ENCODE measurements at places on chromosomes 7 and 10. TPM values are rescaled to one million over a fixed set of nuclear protein-coding genes. Genes with fewer than 3 reads are reported as not detected.
A peak's percentile ranks its signal among the peaks of the same experiment; 100 is the strongest.

GRCh38 chr7:25289518-25289917, 61.2 kb upstream of the NPVF start:
- no peak for DNase-seq
- H3K36me3 ChIP-seq: no peaks in the 10 kb centered on the region

Gene HSPA12A
- total RNA-seq: 9.1 TPM

DNA sequence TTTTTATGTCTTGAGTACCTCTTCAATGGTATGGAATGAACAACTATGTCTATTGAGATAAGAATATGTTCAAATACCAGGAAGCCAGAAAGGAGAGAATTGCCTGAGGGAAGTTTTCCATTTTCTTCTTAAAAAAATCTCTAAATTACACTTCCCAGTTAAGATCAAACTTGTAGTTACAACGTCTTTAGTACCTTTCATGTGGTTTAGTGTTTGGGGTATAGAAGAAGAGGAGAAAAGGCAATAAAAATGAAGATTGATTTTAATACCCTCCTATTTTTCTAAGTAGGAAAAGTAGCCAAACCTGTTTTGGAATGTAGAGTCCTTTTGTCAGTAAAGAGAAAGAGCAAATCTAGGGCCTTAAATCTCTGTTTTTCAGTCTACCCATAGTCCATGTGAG, 470.0 kb upstream of the SEMA3A start:
- H3K4me1 ChIP-seq: peaks cover 11% of the 10 kb centered on the region
- no peak overlapping the region for H3K4me3 ChIP-seq
- no peaks in the 10 kb centered on the region for H3K36me3 ChIP-seq
- peak overlapping the region; percentile 2 for H3K27ac ChIP-seq

Gene CEP55
- 9.1 TPM for total RNA-seq

DNA sequence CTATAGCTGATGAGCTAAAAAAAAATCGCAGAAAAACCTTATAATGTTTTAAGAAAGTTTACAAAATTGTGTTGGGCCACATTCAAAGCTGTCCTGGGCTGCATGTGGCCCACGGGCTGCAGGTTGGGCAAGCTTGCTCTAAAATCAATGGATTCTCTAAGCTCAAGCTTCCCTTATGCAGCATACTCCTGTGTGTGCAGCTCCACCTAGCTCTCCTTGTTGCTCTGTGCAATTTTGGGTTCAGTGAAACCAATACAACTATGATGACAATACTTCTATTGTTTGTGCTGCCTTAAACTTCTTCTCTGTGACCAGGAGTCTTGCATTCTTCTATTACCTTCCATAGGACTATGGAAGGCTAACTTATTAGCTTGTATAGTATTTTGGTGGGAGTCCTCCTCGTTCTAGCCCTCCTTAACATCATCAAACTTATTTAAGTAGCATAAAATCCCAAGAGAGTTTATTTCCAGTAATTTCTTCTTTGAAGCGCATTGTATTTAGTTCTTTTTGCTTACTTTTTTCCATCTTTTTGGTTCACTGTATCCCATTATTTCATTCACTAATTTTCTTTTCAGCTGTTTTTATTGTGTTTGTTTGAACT, 170.9 kb upstream of the SMIM30 start:
- H3K4me3 ChIP-seq: no peak overlapping the region
- H3K36me3 ChIP-seq: no peaks in the 10 kb centered on the region
- DNase-seq: no peak

Gene GPR141
- total RNA-seq: 1.4 TPM

DNA sequence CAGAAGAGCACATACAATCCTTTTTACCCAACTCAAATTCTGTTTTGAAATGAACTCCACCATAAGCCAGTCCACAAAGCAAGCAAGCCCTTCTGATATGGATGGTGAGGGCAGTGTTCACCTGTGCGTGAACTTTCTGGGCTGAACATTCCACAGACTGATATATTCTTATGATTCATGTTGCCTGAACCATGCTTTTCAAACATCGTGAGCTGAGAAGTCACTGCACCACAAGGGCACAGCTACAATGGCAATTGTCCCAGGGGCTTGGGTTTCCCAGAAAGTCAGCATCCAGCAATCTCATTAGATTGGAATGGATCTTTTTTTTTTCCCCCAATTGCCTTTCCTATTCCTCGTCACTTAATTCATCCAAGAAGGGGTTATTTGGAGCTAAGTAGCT, 86.9 kb upstream of the ZNF438 start:
- no peak for DNase-seq
- no peaks in the 10 kb centered on the region for H3K36me3 ChIP-seq
- no peaks in the 10 kb centered on the region for H3K27me3 ChIP-seq
- H3K4me3 ChIP-seq: no peak overlapping the region

DNA sequence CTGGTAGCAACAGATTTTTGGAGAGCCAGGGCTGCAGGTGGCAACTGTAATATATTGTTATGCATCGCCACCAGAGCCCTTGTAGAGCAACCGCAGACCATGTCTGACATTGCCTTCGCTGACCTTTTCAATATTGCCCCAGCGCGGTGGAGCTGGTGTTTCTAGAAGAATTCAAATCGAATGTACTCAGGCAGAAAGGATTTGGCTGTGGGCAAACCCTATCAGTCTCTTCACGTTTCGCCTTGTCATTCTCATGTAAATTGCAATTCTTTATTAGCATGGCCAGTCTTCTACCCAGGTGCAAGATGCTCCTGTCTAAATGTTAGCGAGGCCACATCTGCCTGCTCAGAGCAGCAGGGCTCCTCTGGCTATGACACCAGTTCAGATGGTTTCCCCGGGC, 490.2 kb upstream of the AUTS2 start:
- no peaks in the 10 kb centered on the region for H3K36me3 ChIP-seq
- no peaks in the 10 kb centered on the region for H3K4me1 ChIP-seq
- DNase-seq: no peak
- peaks cover 14% of the 10 kb centered on the region for H3K27me3 ChIP-seq
- H3K27ac ChIP-seq: no peak overlapping the region

Gene WNT8B
- total RNA-seq: 3.1 TPM

Gene DDC
- total RNA-seq: 44.6 TPM

GRCh38 chr10:102141583-102142107, 8.8 kb downstream of the PPRC1 start:
- no peak overlapping the region for H3K27ac ChIP-seq
- no peak overlapping the region for H3K4me3 ChIP-seq
- DNase-seq: no peak
- peaks cover 23% of the 10 kb centered on the region for H3K36me3 ChIP-seq
- no peaks in the 10 kb centered on the region for H3K27me3 ChIP-seq

DNA sequence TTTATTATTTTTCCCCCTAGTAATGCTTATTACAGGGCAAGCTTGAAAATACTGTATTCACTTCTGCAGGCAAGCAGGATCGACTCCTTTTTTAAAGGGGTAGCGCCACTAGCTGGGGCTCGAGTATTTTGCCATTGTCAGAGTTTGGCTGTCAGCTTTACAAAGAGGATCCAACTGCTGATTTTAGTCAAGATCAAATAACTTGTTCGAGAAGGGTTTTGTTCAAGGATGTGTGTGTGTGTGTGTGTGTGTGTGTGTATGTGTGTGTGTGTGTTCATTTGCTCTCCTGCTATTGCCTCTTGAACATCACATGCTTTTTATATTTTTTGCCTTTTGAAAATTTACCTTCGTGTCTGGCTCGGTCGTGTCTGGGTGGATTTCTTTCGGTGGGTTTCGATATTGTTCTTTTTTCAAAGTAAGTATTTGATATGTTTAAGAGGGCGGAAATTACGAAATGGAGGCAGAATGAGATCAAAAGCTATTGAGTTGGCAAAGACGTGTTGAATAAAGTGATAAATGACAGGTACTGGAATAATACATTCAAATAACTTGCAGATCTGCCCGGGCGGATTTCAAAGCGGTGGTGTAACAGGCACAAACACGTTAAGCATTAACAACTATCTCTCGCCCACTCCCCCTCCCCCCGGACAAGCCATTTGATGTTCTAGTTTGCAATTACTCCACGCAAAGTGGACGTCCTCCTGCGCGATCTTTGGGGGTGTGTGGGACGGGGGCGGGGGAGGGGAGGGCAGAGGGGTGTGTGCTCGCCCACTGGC, 1.1 kb downstream of the ARID5B start:
- peaks cover 35% of the 10 kb centered on the region for H3K4me1 ChIP-seq
- H3K4me3 ChIP-seq: peak overlapping the region; percentile 87
- peak overlapping the region; percentile 100 for H3K27ac ChIP-seq
- peaks cover 7% of the 10 kb centered on the region for H3K27me3 ChIP-seq
- no peak for DNase-seq
- no peaks in the 10 kb centered on the region for H3K36me3 ChIP-seq

Gene AGFG2
- 10.3 TPM for total RNA-seq

GRCh38 chr7:27442455-27442854, 199.9 kb downstream of the EVX1 start:
- no peaks in the 10 kb centered on the region for H3K36me3 ChIP-seq
- no peaks in the 10 kb centered on the region for H3K4me1 ChIP-seq
- peaks cover 2% of the 10 kb centered on the region for H3K27me3 ChIP-seq

DNA sequence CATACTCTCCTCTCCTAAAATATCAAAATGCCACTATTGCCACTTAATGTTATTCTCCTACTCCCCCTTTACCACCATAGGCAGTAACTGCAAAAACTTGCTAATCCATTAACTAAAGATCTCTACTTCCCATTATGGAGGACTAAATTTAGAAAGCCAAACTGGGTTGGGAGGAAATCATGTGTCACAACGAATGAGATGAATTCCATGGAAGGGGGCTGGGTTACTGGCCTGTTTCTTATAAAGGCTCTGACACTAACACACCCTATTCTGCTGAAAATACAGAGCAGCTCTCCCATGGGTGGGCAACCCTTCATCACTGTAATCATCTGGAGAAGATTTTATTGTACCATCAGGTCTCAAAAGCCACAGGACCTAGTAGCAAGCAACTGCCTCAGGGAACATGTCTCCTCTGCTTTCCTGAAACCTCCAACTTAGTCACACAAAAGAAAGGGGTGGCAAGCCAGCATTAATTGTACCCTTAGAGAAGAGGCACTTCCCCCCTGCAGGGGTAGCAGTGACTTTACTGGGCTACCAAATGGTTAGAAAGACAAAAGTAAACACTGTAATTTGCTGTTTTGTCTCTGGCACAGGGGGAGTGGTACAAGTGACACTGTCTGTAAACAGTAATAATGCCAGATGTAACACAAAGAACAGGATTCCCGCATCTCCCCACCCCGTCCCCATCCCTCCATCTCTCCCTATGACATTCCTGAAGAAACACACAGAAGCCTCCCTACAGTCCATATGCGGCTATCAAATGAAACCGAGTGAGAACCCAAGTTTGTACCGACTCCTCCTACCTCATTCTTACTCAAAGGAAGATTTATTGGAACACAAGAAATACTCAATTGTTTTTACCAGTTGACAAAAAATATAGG, 81.6 kb downstream of the ARMH3 start:
- peaks cover 1% of the 10 kb centered on the region for H3K4me1 ChIP-seq
- DNase-seq: no peak
- H3K27ac ChIP-seq: peak overlapping the region; percentile 51
- peaks cover 16% of the 10 kb centered on the region for H3K36me3 ChIP-seq
- H3K4me3 ChIP-seq: no peak overlapping the region

Gene SCIN
- 0.47 TPM for total RNA-seq

DNA sequence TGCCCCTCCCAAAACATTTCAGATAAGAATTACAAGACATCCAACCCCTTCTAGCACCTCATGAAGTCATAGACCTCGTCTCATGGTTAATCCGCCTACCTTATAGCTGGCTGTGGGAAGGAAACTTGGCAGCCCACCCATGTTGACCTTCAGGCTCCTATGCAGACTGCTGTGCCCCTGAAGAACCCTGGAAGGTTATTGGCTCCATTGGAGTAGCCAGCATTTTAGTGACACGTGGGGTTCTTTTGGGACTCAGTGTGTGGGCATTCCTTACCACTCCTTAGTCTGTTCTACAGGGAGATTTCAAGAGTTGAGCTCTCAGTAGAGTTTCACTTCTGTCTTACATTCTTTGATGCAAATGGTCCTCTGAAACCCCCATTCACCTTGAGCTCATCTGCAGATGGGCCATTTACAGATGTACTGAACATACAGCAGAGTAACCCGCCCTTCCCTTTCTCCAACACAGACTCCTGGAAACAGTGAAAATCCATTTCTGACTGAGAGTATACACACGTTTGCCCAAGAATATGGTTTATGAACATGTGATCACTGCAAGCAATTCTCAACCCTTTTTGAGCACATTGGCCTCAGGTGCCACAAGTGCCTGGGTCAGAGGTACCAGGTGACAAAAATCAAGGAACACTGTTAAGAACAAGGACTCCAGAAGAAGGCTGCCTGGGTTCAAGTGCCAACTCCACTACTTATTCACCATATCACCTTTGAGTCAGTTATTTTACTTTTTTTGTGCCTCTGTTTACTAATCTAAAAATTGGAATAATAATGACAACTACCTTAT, 54.0 kb upstream of the HECW1 start:
- H3K27me3 ChIP-seq: no peaks in the 10 kb centered on the region
- no peak for DNase-seq
- no peak overlapping the region for H3K4me3 ChIP-seq

- no peak overlapping the region for H3K4me3 ChIP-seq
- H3K27me3 ChIP-seq: no peaks in the 10 kb centered on the region
- DNase-seq: no peak
- H3K36me3 ChIP-seq: no peaks in the 10 kb centered on the region
- H3K27ac ChIP-seq: no peak overlapping the region
Observed at GRCh38 chr7:82410461-82410860, 33.1 kb downstream of the CACNA2D1 start.

Gene UNC5B
- total RNA-seq: 3.7 TPM

DNA sequence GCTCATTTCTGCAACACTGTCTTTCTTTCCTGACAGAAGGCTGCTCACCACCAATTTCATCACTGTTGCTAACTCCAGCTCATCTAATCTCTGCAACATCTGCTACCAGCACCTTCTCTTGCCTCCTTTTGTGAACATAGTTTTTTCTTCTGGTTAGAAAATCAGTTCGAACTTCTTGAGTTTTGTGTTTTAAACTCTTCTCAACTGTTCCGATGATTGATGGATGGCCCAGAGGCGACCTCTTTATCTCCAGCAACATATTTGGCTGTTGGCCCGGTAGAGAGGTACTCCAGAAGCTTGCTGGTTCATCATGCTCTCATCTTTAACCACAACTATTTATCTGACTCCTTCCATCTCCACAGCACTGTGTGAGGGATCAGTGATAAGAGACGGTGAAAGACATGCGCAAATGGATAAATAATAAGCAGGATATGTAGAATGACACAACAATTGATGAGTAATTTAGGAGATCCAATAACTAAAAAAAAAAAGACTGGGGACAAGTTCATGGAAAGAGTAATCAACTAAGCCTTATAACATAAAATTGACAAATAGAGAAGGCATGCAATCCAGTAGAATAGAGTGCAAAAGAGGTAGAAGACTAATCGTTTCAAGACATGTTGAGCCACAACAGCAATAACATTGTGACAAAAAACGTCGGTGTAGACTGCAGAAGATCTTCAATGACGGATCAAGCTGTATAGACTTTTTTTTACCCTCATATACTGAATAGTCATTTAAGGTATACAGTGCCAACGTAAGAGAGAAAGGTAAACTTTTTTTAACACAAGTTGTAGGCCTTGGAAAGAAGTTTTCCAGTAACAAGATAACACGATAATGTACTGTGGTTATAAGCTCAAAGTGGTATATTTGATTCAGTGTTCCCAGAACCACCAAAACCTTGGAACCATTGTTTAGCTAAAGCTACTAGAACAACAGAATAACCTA, 152.2 kb downstream of the CRPPA start:
- DNase-seq: no peak
- no peaks in the 10 kb centered on the region for H3K36me3 ChIP-seq
- H3K27me3 ChIP-seq: no peaks in the 10 kb centered on the region
- no peak overlapping the region for H3K27ac ChIP-seq

Gene ZNF33A
- total RNA-seq: 54.9 TPM

Data from progenitor cell of endocrine pancreas (in vitro differentiated cells).